Caki2 (cell line): ENCODE measurements at places on chromosomes 7 and 10. TPM values are rescaled to one million over a fixed set of nuclear protein-coding genes. Genes with fewer than 3 reads are reported as not detected.

DNA sequence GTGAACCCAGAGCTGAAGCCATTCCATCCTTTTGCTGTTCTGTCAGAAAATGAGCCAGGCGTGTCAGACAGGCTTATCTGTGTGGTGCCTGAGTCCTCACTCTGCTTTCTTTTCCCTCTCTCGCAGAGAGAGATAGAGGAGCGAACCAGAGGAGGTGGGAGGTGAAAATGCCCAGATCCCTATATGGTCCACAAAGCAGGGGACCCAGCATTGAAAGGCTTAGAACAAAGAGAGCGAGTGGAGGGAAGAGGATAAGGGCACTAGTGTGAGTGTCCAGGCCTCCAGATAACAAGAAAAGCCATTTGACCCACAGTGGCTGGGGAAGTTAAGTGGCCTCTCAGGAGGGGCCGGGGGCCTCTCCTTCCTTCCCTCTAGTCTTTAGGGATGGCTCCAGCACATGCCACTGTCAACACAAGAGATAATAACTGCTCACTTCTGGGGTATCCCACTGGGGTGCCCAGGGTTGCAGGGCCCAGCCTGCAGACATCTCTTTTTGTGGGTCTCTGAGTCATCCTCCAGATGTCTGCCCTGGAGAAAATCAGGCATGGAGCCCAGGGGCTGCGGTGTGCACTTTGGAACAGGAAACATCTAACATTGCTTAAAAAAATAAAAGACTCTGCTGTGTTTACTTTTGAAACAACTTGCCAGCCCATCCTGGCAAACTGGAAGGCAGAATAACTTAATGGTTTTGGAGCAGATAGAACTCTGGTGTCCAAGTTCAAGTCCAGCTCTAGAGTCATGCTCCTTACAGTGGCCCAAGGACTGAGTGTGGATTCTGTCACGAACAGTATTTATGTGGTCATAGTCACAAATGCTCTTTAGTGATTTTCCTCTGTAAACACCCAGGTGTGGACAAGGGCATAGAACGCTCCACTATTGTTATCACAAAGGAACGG, 189.5 kb downstream of the CXCL12 start:
- DNase-seq: peak; percentile 77

GRCh38 chr7:73896454-73896853, 35.5 kb downstream of the TMEM270 start:
- DNase-seq: no peak

RADIL gene
- total RNA-seq: 2.2 TPM in 1 of 2 replicates, not detected in the other

GRCh38 chr7:44673324-44673723, 66.9 kb downstream of the OGDH start:
- DNase-seq: no peak

- no peak for DNase-seq
Measured at GRCh38 chr10:12614177-12614995, 265.0 kb downstream of the CAMK1D start.

ANKRD2 gene
- 15.6 and 19.4 TPM in 2 replicates for total RNA-seq

PKD1L1 gene
- total RNA-seq: not detected in 2 replicates

DNA sequence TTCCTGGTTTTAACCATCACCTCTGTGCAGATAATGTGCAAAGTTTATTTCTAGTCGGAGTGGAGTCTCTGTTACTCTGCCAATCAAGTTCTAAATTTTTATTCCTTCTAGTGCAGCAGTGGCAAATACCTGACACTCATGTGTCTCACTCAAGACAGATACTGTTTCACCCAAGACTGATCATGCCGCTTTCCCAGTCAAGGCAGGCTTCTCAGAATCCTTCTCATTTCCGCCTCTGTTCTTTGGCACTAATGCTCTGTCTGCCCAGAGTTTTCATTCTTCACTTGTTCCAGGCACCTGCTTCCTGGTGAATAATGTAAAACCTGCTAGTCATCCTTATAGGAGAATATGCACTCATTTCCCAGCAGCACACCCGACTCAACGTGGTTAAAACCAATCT, 24.7 kb downstream of the MET start:
- no peak for DNase-seq

CRTAC1 gene
- not detected in 2 replicates for total RNA-seq

ZNF775 gene
- total RNA-seq: 8.6 and 10.2 TPM in 2 replicates

DNA sequence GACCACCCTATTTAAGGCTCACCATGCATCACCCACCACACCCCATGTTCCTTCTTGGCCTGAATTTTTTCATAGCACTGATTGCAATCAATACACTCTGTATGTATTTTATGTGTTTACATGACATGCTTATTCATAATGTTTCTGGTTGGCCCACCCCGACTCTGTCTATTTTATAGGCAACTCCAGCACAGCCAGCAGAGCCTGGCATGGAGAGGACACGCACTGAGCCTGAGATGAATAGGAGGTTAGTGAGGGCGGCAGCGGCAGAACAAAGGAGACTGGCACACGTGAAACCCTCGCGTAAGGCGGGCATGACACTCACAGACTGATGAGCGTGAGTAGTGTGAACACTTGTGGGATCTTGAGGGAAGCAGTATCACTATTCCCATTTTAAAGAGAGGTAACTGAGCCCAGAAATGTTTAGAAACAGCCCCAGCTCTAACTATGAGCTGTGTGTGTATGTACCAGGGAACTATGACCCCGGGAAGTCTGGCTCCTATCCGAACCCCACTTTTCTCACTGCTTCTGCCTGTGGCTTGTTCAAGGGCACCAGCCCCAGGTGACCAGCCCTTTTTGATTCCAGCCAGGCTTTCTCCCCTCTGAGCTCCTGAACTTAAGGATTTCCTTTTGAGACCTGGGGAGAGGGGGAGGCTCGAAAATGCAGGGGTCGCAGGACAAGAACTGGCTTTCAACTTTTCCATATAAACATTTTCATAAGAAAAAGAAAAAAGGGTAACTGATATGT, 113.3 kb downstream of the ARHGAP22 start:
- no peak for DNase-seq

DNA sequence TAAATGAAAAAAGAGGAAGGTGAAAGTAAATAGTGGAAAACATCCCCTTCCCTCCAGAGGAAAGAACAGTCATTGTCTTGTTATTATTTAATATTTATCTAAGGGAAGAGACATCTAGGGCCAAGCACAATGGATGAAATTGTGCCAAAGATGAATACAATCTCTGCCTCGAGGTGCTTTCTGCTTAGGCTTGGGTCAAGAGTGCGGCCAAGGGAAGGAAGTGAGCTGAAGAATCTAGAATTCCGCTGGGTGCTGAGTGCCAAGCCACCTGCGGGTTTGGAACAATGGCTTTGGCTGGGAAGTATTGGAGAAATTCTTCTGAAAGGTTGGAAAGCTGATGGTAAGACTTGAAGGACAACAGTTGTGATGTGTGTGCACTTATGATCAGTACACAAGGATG, 531.3 kb upstream of the FZD8 start:
- DNase-seq: no peak

DNA sequence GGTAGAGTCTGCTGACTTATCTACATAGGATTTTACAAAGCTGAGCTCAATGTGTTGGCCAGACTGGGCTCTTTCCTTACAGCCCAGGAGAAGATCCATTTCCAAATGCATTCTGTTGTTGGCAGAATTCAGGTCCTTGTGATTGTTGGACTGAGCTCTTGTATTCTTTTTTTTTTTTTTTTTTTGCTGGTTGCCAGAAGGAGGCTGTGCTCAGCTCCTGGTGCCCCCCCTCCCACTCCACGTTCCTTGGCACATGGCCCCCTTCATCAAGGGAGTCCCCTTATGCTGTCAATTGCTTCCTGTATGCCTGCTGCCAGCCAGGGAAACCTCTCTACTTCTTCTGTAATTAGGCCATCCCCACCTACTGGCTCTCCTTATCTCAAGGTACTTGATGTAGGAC, 518.1 kb upstream of the AKR1E2 start:
- no peak for DNase-seq

GRCh38 chr7:19709249-19709578, 377 bp upstream of the POLR1F start:
- DNase-seq: no peak

GRCh38 chr10:123761666-123762230, 95.6 kb downstream of the GPR26 start:
- DNase-seq: no peak

GRCh38 chr10:123252779-123253178, 98.6 kb downstream of the BUB3 start:
- no peak for DNase-seq
